NCI-H2107 (cell line): ENCODE measurements at places on chromosomes 1 and 21.

GRCh38 chr1:178034676-178035075, 59.2 kb upstream of the RASAL2 start:
- DNase-seq = no peak

GRCh38 chr1:228337031-228337564, 69.5 kb downstream of the TRIM11 start:
- DNase-seq = no peak

- DNase-seq = no peak
Measured at GRCh38 chr1:214573386-214574318, 22.2 kb upstream of the PTPN14 start.

- no peak for DNase-seq
Measured at GRCh38 chr1:98427664-98428063, 233.9 kb upstream of the SNX7 start.

DNA sequence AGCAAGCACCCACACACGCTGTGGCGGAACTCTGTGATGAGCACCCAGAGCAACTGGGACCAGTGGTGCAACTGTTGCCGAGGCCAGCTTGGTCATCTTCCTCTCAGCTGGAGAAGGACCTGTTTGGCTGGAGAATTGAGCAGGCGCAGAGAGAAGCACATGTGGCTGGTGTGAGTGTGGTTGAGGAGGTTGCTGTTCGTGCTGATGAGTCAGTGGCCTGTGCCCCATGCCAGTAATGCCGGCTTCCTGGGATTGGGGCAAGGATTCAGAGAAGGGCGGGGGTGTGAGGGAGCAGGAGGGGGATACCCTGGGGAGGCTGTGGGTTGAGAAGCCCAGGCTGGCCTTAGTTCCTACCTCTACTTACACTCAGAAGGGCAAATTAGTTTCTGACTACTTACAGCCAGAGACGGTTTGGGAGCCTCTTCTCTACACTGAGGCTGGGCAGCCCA, 57.5 kb upstream of the EPS8L3 start:
- DNase-seq = no peak

GRCh38 chr1:92168657-92169056, 49.1 kb upstream of the C1orf146 start:
- DNase-seq = no peak

GRCh38 chr1:158145173-158145719, 35.4 kb upstream of the CD1D start:
- DNase-seq = no peak

GRCh38 chr1:119007339-119007669, 19.2 kb upstream of the TBX15 start:
- no peak for DNase-seq

GRCh38 chr1:111963985-111964738, 25.3 kb downstream of the KCND3 start:
- DNase-seq = no peak

DNA sequence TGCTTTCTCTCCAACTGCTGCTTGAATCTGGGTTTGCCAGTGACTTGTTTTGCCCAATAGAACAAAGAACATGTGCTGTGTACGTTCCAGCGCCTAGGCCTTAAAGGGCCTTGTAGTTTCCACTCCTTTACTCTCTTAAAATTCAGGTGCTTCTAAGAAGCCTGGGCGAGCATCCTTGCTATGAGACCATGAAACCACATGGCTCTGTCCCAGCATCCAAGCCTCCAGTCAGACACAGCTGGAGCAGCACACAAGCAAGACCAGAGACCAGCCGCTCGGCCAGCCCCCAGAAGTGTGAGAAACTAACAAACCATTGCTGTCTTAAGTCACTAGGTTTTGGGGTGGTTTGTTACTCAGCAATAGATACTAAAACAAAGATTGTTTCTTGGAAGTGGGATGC, 15.1 kb downstream of the PLEKHO1 start:
- DNase-seq = no peak

DNA sequence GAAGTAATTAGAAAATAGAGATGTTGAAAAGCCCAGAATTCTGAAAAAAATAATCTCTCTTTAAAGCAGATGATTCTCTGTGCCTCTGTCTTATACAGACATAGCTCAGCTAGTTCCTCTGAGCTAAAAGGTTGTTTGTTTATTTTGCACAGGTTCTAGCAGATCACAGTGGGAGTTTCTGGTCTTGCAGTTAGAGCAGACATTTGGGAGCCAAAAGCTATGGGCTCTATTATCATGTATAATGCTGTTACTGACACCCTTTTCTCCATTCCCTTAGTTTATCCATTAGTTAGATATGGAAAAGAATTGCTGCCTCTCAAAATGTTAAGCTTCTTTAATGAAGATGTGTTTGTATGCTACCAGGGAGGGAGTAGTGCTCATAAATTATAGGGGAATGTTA, 20.5 kb upstream of the CD55 start:
- DNase-seq = no peak

- DNase-seq = no peak
Measured at GRCh38 chr1:93317207-93317606, 28.5 kb upstream of the DR1 start.

GRCh38 chr1:201650623-201650933, 111.7 kb downstream of the NAV1 start:
- DNase-seq = no peak

DNA sequence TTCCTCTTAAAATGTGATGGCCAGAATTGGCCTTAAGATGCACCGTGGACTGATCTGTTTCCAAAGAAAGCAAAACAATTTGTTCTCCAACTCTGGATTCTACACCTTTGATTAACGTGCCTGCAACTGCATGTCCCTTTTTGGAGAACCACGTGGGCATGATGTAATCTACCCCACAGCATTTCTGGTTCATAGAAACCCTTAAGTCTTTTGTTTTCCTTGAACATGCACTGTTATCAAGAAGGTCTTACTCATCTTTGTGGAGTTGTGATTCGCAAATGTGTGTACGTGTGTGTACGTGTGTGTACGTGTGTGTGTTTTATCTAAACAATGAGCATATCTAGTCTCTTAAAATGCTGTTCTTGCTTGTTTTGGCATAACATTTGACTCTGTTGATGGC, 57.8 kb downstream of the LPAR3 start:
- no peak for DNase-seq

GRCh38 chr1:9289090-9289534, 3.6 kb upstream of the SPSB1 start:
- DNase-seq = no peak
